ENCODE measurements at places on chromosomes 16 and 17.

DNA sequence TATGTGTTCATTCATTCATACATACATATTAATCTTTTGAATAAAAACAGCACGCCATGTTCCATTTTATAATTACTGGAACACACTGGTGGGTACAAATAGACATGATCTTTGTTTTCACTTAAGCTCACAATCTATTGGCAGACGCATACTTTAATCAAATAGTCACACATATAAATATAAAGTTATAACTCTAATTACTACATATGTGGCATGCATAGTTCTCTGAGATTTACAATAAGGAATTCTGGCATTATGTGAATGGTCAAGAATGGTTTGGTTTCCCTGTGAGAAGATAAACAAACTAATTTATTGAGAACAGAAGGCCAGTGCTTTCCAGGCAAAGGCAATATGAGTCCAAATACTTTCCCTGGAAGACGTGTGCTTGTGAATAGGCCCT is 576.2 kb downstream of the CDH8 start:
- DNase-seq = no peak

- no peak for DNase-seq
Measured at GRCh38 chr16:69329369-69330285, 761 bp downstream of the PDF start.

GRCh38 chr16:78584991-78585390 is 485.5 kb downstream of the WWOX start:
- no peak for DNase-seq

- DNase-seq = peak; percentile 1
Measured at GRCh38 chr17:14019186-14019956, 49.9 kb upstream of the COX10 start.

- no peak for DNase-seq
Measured at GRCh38 chr16:11520442-11520841, 66.3 kb downstream of the LITAF start.

GRCh38 chr17:79123988-79124387 is 49.4 kb downstream of the ENGASE start:
- no peak for DNase-seq

DNA sequence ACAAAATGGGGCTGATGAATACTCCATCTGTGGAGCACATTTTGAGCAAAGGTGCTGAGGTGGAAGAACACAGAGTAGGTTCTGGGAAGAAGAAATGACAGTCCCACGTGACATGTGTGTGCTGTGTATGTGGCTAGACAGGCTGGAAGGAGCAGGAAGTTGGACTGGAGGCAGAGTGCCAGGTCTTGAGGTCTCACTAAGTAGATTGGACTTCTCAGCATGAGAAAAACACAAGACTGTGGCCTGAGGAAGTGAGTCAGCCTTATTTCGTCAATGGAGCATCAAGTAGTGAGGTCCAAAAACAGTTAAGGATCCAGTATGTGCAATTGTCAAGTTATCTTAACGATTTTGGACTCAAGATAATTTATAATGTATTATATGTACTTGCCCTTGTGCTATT is 736.5 kb downstream of the KCNJ2 start:
- DNase-seq = no peak

GRCh38 chr16:1019231-1020090 is 37.9 kb downstream of the SOX8 start:
- no peak for DNase-seq

DNA sequence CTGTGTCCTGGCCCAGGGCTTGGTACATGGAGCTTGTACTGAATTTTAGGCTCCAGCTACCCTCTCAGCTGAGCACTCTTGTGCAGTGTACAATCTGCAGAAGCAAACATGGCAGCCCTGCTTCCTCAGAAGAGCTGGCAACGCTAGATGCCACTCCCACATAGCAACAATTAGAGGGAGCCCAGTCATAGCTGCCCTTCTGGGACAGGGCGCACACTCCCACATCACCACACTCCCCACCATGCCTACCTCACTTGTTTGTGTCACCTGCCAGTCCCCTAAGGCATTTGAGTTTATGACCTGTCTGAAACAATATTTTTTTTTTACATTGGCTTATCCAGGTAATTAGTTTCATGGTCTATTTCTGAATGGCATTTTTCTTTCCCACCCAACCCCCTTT is 72.3 kb downstream of the C17orf67 start:
- DNase-seq = no peak

DNA sequence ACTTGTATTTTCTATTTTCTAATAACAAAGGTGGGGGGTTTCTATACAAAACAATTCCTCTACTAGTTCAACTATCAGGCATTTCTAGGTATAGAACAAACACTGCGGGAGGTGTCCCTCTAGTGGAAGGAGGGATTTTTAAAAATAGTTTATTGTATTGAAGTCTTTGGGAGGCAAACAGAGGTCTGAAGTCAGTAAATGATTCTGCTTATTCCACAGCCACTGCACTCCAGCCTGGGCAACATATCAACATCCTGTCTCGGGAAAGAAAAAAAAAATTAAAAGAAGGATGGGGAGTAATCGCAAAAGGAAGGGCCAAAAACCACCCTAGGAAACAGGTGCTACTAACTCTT is 648 bp upstream of the ERCC4 start:
- DNase-seq = no peak

DNA sequence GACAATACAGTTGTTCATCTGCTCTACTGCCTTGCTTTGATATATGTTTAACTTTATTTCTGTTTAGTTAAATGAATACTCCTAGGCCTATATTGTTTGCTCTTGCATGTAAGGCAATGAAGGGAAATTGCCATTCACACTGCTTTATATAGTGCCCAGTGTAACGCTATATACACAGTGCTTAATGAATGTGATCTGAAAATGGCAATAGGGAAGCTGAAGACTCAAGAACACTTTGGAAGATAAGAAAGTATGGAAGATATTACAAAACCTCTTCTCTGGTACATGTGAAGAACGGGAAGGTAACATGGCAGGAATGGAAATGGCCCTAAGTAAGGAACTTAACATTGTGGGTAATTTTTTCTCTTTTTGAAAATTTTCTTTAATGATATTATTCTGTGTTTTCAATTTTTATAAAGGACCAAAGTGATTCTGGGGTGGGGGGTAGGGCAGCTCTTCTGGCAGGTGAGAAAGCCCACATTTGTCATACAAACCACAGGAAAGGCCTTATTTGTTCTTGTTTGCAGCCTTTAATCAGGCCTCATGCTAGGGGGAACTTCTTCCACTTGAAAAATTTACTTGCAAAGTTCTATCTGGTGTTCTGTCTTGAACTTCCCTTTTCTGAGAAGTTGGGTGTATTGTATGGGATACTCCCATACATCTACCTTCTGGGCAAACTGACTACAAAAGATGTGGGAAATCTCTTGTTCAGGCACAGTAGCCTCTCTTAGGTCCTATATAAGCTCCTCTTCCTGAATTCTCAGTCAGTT is 100.8 kb upstream of the CORO6 start:
- DNase-seq = no peak

GRCh38 chr17:56943505-56944125 is 17.2 kb downstream of the COIL start:
- no peak for DNase-seq

GRCh38 chr16:24972608-24973220 is 42.5 kb downstream of the ARHGAP17 start:
- DNase-seq = no peak

GRCh38 chr17:9472094-9472493 is 103.5 kb downstream of the STX8 start:
- DNase-seq = no peak

DNA sequence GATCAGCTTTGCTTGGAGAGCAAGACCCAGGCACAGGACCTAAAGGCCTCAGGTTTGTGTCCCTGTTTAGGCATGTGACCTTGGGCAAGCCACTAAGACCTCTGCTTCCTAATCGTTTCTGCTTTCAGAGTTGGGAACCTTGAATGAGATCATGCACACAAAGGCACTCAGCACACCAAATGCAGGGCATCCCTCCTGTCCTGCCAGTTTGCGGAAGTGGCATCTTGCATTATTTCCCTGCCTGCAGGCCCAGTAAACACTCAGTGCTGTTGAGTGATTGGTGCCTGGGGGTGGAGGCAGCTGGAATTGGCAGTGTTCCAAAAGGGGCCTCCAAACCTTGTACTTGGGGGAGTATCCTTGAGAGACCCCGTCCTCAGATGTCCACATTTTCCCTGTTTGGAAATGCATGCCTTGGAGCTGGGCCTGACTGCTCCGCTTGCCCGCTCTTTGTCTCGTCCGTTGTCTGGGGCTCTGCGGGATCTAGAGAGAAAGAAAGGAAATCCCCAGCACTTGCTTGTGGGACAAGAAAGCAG is 28.7 kb downstream of the MRM1 start:
- DNase-seq = no peak

DNA sequence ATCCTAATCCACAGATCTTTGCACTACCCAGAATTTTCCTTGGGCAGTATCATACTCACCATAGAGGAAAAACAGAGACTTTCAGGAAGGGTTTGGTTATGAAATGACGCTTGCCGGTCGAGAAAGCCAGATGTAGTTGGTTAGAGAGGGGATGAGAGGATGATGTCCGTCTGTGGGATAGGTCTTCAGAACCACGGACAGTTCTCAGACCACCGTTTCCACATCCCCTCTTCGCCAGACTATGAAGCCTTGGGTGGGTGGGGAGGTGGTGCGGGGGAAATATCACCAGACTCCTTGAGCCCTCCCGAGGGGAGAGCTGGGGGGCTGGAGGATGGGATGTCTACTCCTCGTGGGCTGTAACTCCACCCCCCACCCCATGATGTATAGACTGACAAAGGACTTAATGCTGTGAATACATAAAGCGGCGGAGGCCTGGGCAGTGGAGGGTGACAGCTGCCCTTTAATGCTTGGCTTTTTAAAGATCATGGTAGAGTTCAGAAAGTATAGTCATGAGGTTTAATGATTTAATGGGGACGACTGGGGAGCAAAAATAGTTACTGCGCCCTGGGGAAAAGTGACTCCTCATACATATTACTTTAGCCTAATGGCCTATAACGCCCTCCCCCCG is 96.6 kb downstream of the MRM1 start:
- no peak for DNase-seq

DNA sequence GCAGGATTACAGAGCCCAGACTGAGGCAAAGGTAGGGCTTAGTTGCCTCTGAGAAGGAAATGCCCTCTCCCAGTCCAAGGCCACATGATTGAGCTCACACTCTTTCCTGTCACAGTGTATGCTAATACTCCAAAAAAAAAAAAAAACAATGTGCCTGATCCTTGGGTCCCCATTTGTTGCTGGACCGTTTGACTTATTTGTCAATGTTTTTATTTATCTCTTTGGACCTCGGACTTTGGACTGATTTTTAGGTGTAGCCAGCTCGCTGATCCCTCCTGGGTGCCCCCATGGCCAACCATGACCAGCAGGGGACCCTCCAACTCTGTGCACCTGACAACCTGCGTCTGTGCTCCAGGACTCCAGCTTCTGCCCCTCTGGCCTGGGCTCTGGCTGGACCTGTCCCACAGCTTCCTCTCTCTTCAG is 622 bp upstream of the CCL16 start:
- DNase-seq = no peak

- DNase-seq = no peak
Measured at GRCh38 chr16:60727851-60728250, 1308.4 kb downstream of the CDH8 start.

GRCh38 chr17:52170963-52171572 is 12.6 kb upstream of the CA10 start:
- DNase-seq = no peak

DNA sequence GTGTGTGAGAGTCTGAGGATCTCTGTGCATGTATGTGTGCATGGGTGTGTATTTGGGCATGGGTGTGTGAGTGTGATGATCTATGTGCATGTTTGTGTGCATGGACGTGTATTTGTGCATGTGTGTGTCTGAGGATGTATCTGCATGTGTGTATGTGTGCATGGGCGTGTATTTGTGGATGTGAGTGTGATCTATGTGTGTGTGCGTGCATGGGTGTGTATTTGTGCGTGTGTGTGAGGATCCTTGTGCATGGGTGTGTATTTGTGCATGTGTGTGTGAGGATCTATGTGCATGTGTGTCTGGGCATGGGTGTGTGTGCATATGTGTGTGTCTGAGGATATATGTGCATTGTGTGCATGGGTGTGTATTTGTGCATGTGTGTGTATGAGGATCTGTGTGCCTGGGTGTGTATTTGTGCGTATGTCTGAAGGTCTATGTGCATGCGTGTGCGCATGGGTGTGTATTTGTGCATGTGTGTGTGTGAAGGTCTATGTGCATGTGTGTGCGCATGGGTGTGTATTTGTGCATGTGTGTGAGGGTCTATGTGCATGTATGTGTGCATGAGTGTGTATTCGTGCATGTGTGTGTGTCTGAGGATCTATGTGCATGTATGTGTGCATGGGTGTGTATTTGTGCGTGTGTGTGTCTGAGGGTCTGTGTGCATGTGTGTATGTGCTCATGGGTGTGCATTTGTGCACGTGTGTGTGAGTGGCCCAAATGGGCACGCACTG is 26.5 kb upstream of the ITGAX start:
- DNase-seq = no peak

DNA sequence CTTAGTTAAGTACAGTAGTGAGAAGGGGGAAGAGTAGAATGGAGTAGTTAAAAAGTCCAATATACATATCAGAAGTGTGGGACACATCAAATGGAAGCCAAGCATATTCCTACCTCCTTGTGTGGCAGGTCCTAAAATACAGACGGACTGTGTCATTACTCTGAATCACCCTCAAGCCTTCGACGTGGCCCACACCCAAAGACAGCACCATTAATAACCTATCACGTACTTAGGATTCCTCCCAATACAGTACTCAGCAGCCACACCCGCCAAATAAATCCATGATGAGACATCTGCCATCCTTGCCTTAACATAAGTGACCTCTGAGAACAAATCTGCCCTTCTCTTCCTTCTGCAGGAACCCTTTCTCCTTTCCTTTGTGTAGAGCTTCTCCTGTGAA is 38.9 kb downstream of the UBE2G1 start:
- no peak for DNase-seq

GRCh38 chr16:10972819-10973464 is 28.6 kb downstream of the CLEC16A start:
- DNase-seq = no peak

GRCh38 chr17:82437325-82437668 is 13.3 kb downstream of the CYBC1 start:
- DNase-seq = no peak

DNA sequence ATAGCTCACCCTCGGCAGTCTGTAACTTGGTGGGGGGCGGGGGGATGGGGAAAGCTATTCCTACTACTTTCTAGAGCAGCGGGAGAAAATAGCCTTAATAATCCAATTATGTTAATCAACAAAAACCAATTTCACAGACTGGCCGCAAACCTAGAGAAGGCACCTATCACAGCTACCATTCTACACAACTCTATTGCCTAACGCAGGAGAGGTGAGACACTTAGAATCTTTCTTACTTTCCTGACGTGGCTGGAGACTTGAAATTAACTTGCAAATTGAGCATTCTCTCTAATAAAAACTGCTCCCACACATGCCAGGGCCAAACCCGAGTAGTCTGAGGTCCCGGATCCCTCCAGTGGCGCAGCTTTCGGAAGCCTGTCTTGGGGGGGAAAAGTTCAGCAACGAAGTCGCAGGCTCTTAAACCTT is 794 bp downstream of the SMG6 start:
- no peak for DNase-seq

GRCh38 chr16:20624882-20625807 is 49.0 kb upstream of the ACSM2B start:
- no peak for DNase-seq

GRCh38 chr17:42266918-42267766 is 9.0 kb downstream of the STAT5B start:
- no peak for DNase-seq

- DNase-seq = no peak
Measured at GRCh38 chr16:72785886-72786285, 262.0 kb downstream of the ZFHX3 start.

GRCh38 chr17:47172696-47173565 is 16.2 kb downstream of the CDC27 start:
- no peak for DNase-seq

- no peak for DNase-seq
Measured at GRCh38 chr16:12291989-12292759, 315.6 kb downstream of the SNX29 start.

Data from stimulated activated CD4-positive, alpha-beta T cell treated with anti-CD3 and anti-CD28 coated beads, Interleukin-2, amount 100 ng/mL, for 48 hours (primary cell).